Metanephros (tissue), 2 donors: ENCODE measurements at places on chromosomes 11 and 22. TPM values are rescaled to one million over a fixed set of nuclear protein-coding genes. Genes with fewer than 3 reads are reported as not detected.

MRGPRX4 gene
- total RNA-seq, result not detected

PNPLA5 gene
- not detected for total RNA-seq

OR5B21 gene
- 0.23 TPM for total RNA-seq

CSNK2A3 gene
- total RNA-seq, result 2.5 TPM

MS4A10 gene
- not detected for total RNA-seq

PKDREJ gene
- total RNA-seq, result 0.12 TPM

GATD1 gene
- 67.5 TPM for total RNA-seq

MOGAT2 gene
- 0.53 TPM for total RNA-seq

TMPRSS4 gene
- total RNA-seq, result 13.7 TPM

SLC22A8 gene
- 10.3 TPM for total RNA-seq

OR2AT4 gene
- not detected for total RNA-seq

OR4X1 gene
- not detected for total RNA-seq

CNIH2 gene
- 1.6 TPM for total RNA-seq

APOA5 gene
- total RNA-seq, result not detected

FERMT3 gene
- total RNA-seq, result 13.4 TPM

PTPN5 gene
- total RNA-seq, result 0.99 TPM
